Endothelial cell (in vitro differentiated cells): ENCODE measurements at places on chromosomes 11 and 22.
A peak's percentile ranks its signal among the peaks of the same experiment; 100 is the strongest.

- no peak for DNase-seq
Observed at GRCh38 chr11:47278058-47278457, 8.1 kb downstream of the MADD start.

GRCh38 chr22:50396751-50397370 lies 53.7 kb downstream of the PPP6R2 start:
- no peak for DNase-seq

DNA sequence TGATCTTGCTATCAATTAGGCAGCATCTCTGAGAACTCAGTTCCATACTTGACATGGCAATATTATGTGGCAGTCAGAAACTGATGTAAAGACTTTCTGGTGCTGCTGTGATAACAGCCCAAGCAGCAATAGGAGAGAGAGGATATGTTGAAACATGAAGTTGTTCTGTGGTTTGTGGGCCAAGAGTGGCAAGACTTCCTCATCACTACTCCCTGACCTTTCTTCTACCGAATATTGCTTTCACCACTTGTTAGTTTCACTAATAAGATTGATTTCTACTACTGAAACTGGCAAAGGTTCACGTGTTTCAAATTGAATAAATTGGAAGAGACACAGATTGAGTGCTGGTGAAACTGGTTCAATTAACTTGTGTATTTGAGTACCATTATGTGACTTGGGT lies 852.6 kb upstream of the RAG2 start:
- no peak for DNase-seq

GRCh38 chr11:69791276-69792180 lies 16.4 kb upstream of the FGF4 start:
- no peak for DNase-seq

DNA sequence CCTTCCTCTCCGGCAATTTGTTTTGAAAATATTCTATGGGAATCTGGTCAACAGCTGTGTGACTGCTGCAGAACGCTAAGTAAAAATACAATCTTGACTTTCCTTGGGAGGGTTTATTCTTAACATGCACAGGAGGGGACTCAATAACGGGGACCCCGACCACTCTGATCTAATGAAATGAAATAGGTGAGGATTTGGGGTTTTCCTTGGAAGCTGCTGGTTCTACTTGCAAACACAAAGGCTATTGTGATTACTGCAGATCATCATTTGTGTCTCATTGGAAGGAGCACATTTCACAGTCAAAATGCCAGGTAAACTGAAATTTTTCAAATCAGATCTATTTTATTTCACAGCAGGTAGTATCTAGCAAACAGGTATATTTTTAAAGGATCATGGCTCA lies 366.1 kb downstream of the SHANK2 start:
- DNase-seq, result no peak

- no peak for DNase-seq
Observed at GRCh38 chr22:32342977-32343376, 14.7 kb upstream of the RFPL3 start.

- no peak for DNase-seq
Observed at GRCh38 chr11:125457814-125458343, 38.2 kb downstream of the FEZ1 start.

DNA sequence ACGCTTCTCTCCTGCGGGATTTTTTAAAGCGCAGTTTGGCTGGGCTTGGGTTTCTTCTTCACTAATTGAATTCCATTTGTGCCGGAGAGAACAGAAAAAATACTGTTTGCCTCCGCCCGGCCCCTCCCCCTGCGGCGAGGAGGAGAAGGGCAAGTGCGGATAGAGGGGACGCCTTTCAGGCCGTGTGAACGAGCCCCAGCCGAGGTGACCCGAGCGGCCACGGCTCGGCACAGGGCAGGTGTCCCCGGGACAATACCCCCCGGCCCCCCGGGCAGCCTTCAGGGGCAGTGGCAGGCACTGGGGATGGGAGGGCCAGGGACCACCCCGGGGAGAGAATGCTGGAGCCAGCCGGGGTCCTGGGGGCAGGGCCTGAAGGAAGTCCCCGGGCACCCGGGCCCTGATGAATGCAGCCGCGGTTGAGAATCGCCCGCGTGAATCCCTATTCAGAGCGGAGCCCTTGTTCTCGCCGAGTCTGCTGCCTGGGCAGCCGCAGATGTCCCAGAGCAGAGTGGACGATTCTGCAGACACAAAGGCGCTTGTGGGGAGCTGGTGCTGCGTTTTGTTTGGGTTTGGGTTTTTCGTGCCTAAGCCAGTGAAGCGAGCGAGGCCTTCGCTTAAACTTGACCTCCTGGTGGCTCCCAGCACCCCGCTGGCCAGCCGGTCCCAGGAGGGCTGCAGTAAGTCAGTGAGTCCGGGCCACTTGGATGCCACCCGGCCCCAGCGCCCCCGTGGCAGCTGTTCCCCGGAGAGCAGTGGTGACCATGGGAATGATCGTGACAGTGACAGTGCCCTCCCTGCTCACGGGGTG lies 96.0 kb downstream of the WNT7B start:
- DNase-seq, result no peak

- DNase-seq, result no peak
Observed at GRCh38 chr22:24416095-24416494, 11.3 kb upstream of the ADORA2A start.

GRCh38 chr22:35959121-35959800 lies 69.4 kb downstream of the RBFOX2 start:
- no peak for DNase-seq

DNA sequence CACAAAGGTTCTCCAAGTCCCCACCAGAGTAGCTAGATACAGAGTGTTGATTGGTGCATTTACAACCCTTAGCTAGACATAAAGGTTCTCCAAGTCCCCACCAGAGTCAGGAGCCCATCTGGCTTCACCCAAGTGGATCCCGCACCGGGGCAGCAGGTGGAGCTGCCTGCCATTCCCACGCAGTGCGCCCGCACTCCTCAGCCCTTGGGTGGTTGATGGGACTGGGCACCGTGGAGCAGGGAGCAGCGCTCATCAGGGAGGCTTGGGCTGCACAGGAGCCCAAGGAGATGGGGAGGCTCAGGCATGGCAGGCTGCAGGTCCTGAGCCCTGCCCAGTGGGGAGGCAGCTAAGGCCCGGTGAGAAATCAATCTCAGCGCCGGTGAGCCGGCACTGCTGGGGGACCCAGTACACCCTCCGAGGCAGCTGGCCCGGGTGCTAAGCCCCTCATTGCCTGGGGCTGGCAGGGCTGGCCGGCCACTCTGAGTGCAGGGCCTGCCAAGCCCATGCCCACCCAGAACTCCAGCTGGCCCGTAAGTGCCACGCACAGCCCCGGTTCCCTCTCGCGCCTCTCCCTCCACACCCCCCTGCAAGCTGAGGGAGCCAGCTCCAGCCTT lies 404.1 kb downstream of the METTL15 start:
- DNase-seq, result no peak

- DNase-seq, result peak; percentile 95
Observed at GRCh38 chr22:36065775-36066544, 37.3 kb upstream of the RBFOX2 start.

- DNase-seq, result peak; percentile 48
Observed at GRCh38 chr11:69122630-69123431, 32.9 kb upstream of the SMIM38 start.

- DNase-seq, result no peak
Observed at GRCh38 chr11:119513131-119513805, 90.3 kb upstream of the THY1 start.

DNA sequence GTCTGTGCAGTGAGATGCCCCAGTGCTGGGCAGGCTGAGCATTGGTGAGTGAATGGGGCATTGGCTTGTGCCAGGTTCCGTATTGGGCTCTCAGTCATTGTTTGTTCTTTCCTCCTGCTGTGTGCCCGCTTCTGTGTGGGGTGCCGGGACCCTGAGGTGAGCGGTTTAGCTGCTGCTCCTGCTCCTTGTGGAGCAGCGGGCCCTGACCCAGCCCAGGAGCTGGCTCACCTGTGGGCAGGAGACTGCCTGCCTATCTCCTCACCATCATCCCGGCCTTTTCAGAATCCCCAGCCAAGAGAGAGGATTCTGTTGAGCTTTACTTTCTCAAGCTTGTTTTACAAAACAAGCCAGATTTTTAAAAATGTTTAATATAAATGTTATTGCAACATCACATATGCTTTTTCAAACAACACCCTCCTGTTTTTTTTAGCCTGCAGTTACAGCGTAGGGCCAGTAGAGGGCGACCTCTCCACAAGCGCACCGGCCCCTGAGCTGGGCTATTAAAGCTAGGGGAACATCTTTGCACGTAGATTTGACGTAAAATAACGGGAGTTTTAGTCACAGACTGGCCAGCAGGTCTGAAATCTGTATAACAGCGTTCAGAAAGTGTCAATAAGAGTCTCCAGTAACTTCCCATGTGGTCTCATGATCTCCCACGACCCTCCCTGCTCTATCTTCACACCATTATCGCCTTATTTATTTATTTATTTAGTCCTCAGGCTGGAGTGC lies 25.1 kb upstream of the RELT start:
- peak; percentile 52 for DNase-seq

- DNase-seq, result no peak
Observed at GRCh38 chr11:117731722-117732290, 65.2 kb downstream of the DSCAML1 start.

DNA sequence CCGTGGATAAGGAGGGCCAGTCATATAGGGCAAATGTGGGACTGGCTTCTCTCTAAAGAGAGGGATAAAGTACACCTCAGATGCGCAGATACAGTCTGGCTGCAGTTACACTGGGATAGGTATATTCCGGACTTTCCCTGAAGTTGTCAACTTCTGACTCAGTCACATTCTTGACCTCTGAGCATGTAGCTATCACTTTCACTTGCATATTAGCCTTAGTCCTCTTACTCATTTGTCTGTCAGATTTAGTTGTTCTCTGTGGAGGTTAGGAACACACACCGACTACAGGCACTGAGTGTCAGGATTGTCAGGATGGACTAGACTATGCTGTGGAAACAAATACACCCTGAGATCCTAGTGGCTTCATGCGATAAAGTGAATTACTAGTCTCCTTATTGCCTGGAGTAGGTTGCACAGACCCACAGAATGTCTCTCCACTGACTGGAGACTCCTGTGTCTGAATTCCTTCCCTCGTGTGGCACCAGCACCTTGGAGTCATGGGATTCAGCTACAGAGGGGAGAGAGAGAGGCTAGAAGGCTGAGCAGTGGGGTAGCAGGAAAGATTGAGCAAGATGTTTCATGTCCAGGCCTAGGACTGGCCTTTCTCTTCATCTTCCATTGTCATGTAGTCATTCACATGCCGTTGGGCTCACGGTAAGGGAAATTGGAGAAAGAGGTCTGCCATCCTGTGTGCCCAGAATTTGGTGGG lies 654.3 kb downstream of the NTM start:
- DNase-seq, result no peak

DNA sequence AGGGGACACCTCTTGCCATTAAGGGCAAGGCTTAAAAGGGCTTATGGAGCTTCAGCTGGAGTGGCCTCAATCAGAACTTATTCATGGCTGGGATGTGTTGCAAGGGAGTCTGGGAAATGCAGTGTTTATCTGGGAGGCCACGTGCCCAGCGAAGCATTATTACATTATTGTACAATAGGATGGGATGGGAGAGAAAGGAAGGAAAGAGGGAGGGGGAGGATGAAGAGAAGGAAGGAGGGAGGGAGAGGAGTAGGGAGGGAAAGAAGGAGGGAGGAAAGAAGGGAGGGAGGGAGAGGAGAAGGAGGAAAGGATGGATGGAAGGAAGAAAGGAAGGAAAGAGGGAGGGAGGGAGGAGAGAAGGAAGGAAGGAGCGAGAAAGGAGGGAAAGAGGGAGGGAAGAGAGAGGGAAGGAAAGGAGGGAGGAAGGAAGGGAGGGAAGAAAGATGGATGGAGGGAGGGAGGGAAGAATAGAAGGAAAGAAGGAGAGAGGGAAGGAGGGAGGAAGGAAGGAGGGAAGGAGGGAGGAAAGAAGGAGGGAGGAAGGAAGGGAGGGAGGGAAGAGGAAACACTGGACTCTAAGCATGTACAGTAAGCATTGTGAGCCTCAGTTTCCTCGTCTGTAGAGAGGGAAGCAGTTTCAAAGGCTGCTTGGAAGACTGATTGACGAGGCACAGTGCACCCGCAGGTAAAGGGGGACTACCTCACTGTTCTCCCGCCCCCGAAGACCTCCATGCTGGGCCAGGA lies 62.2 kb downstream of the MYEOV start:
- DNase-seq, result no peak

- no peak for DNase-seq
Observed at GRCh38 chr11:2708757-2709281, 9.0 kb upstream of the KCNQ1OT1 start.

GRCh38 chr11:131303611-131304119 lies 66.8 kb upstream of the NTM start:
- no peak for DNase-seq

DNA sequence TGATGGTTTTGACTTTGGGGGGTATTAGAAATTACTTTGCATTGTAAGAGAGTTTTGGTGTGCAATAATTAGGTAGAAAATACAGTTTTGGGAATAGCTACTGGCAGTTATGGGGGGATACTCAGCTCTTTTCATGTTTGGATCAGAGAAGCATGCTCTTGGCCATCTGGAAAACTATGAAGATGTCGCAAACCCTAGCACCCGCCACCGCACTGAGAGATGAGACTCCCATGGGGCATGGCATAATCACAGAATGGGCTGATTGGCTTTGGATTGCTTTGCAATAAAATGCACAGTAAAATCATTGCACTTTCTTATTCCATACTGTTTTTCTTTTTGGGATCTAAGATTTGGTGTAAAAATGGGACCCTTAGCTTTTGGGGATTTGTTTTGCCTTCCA lies 43.5 kb upstream of the SLC5A12 start:
- no peak for DNase-seq

DNA sequence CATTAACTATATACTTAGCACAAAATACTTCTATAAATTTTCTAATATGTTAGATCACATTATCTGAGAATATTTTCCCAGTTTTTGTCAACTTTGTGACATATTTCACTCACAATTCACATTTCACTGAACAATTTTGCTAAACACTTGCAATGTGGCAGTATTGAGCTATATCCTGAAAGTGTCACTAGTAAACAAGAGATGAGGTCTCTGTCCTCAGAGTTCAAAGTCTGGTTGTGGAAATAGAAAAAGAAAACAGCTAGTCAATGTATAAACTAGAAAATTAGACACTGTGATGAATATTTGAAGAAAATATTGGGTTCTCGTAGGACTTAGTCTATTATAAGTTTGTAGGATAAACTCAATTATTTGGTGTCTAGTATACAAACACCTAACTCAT lies 87.4 kb upstream of the CHORDC1 start:
- no peak for DNase-seq

- DNase-seq, result no peak
Observed at GRCh38 chr22:27782088-27782487, 19.5 kb downstream of the MN1 start.

- DNase-seq, result no peak
Observed at GRCh38 chr11:66322732-66323427, 6.0 kb upstream of the CD248 start.

DNA sequence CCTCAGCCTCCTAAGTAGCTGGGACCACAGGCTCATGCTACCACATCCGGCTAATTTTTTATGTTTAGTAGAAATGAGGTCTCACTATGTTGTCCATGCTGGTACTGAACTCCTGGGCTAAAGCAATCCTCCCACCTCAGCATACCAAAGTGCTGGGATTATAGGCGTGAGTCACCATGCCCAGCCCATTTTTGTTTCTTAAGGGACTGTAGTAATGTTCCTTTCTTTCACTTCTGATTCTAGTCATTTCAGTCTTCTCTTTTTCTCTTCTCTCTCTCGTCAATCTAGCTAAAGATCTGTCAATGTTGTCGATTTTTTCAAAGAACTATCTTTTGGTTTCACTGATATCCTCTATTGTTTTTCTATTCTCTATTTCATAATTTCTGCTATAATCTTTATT lies 111.0 kb upstream of the APOA1 start:
- DNase-seq, result no peak

- DNase-seq, result no peak
Observed at GRCh38 chr11:132256528-132257279, 886.3 kb downstream of the NTM start.

- peak; percentile 50 for DNase-seq
Observed at GRCh38 chr22:39384750-39385480, 14.7 kb upstream of the TAB1 start.

- no peak for DNase-seq
Observed at GRCh38 chr22:46894081-46894671, 131.7 kb downstream of the TBC1D22A start.
